ENCODE measurements at places on chromosomes 5 and 9. TPM values are rescaled to one million over a fixed set of nuclear protein-coding genes. Genes with fewer than 3 reads are reported as not detected.

The UGT3A2 gene
- 0.86 TPM for total RNA-seq

DNA sequence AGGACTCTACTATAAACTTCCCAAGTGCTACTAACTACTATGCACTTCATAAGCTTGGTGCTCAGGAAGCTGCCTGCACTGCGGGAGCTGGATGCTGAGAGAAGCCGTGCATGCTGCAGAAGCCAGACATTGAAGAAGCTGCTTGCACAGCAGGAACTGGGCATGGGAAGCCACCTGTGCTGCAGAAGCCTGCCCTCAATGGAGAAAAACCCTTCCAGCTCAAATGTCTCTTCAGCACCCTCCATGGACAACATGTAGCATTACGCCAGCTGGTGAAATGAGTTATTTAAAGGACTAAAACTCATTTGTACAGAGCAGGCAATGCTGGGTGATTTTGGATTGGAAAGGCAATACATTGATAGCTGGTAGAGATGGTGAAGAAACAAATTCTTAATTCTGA is 247.2 kb downstream of the KIF4B start:
- DNase-seq: no peak

- DNase-seq: no peak
Measured at GRCh38 chr5:33338336-33339110, 102.2 kb upstream of the TARS1 start.

DNA sequence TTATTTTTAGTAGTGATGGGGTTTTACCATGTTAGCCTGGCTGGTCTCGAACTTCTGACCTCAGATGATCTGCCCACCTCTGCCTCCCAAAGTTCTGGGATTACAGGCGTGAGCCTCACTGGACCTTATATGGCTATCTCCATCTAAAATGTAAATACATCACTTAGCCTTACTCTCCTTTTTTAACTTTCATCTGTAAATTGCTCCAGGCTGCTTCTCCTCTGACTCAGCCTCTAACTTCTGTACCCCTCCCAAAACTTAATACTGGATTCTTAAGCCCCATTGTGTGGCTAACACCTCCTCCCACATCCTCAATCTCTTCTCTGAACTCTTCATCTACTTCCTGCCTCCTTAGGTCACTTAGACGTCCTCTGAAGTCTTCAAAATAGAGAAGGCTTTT is 4.0 kb downstream of the SNX30 start:
- no peak for DNase-seq

The SHC3 gene
- 5.3 TPM for total RNA-seq

GRCh38 chr9:2109069-2109650 is 94.0 kb downstream of the SMARCA2 start:
- no peak for DNase-seq

The FOXD4L6 gene
- total RNA-seq: 0.14 TPM

DNA sequence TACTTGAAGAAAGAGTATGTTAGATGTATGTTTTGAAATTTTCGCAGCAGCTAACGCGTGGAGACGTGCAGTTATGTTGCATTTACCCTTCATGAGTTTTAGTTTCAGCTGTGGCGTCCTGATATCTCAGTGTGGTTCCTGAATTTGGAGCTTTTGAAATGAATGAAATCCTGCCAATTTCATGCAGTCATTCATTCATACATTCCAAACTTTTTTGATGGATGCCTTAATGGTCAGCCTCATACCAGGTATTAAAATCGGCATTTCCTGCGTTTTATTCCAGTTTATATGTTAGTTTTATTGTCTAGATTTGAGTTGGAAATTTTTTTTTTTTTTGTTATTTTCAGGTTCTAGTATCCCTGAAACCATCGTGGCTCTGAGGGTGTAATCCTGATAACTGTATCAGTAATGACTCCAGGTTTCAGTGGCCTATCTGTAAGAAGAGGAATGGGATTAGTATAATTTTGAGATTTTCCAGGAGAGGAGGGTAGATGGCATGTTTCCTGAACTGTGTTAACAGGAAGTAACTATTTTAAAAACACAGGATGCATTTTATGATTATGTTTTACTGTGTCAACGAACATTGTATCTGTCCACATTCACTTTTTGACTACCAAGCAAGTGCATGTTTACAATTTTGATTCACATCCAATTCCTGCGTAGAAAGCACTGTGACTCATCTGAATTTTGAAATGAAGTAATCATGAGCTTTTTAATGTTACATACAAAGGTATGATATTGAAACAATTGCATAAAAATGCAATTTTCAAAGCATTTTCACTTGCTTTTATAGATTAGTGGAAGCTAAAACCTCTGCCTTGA is 1.0 kb downstream of the FOCAD start:
- DNase-seq: no peak

DNA sequence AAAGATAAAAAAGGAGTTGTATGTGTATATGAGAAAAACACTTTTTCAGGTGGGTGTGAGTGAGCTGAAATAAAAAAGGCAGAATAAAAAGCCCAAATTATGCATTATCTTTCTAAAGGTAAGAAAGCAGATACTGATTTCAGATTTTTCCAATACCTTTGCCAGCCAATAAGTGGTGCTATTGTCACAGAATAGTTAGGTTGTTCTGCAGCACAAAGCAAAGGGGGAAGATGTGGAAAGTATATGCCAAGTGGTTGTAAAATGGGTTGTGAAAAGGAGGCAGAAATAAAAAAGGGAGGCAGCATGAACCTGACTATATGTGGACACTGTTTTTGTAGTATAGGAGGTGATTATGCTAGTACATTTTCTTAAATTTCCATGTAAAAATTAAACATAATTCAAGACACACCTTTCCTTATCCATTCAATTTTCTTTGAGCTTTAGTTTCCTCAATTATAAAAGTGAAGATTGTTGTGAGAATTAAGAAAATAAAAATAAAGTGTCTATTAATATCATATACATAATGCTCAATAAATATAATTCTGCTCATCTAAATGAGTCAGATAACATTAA is 106.7 kb downstream of the SMIM15 start:
- DNase-seq: no peak

- no peak for DNase-seq
Measured at GRCh38 chr9:18346745-18347144, 127.2 kb upstream of the ADAMTSL1 start.

GRCh38 chr5:2651116-2651515 is 100.4 kb downstream of the IRX2 start:
- DNase-seq: no peak
